Stimulated activated CD4-positive, alpha-beta T cell treated with anti-CD3 and anti-CD28 coated beads, Interleukin-4, amount 100 ng/mL, for 4 hours (primary cell): ENCODE measurements at places on chromosomes 5 and 9.
A peak's percentile ranks its signal among the peaks of the same experiment; 100 is the strongest.

DNA sequence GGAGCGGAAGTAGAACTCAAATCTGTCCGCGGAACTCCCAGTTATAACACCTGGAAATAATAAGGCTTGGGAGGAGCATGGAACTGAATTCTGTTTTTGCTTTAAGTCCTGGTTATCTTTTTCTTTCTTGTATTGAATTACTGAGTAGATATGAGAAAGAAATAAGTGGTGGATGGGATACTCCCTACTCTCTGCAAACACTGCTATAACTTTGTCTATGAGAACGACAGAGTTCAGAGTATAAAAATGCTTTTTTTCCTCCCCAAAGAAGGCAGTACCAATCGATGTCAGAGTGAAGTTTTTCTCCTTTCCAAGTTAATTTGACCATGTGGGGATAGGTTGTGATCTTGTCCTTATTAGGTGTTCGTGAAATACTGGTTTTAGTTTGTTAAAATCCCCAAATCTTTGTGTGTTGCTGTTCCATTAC is 1.2 kb downstream of the RIC1 start:
- no peak for DNase-seq

DNA sequence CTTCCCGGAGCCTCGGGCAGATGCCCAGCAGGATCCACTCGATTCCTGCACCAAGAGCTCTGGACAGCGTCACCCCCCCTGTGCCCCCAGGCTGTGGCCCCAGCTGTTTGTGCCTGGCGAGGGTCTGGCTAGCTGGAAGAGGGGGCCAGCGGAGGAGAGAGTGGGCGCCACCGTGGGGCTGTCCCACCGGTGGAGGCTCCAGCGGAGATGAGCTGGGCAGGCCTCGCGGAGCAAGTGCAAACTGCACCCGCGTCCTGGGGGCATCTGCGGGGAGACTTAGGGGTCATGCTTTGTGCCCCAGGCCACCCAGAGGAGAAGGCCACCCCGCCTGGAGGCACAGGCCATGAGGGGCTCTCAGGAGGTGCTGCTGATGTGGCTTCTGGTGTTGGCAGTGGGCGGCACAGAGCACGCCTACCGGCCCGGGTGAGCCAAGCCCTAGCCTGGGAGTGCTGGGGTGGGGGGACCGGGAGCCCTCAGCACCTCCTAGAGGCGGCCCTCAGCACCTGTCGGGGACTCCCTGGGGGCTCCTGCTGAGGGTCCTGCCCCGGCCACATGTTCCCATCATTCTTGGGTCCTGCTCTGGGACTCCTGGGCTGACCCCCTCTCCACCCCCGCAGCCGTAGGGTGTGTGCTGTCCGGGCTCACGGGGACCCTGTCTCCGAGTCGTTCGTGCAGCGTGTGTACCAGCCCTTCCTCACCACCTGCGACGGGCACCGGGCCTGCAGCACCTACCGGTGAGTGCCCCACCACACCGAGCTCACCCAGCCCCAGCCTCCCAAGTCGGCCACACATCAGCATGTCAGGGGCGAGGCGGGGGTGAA is 5.4 kb downstream of the EGFL7 start:
- DNase-seq, result no peak

DNA sequence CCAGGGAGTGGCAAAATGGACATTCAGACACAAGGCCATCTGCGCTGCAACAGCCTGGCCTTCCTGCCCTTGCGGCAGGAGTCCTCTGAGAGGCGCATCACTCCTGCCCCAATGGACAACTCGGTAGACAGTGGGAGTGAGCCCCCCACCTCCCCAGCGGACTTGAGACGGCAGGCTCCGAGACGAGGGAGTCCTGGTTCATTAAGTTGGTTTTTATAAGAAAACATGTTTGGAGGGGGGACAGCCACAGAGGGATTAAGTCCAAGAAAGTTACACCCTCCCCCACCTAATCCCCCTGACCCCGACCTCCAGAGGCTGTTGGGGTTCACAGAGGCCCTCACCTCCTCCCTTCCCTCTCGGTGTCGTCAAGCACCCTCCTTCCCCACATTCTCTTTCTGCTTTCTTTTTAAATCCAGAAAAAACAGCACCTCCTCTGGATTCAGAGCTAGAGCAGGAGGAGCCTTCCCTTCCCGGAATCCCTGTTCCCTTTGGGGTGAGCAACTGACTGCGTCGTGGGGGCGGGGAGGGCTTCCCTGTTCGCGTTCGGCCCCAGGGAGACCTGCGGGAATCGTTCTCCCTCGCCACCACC is 1.8 kb upstream of the EGR1 start:
- DNase-seq, result no peak

DNA sequence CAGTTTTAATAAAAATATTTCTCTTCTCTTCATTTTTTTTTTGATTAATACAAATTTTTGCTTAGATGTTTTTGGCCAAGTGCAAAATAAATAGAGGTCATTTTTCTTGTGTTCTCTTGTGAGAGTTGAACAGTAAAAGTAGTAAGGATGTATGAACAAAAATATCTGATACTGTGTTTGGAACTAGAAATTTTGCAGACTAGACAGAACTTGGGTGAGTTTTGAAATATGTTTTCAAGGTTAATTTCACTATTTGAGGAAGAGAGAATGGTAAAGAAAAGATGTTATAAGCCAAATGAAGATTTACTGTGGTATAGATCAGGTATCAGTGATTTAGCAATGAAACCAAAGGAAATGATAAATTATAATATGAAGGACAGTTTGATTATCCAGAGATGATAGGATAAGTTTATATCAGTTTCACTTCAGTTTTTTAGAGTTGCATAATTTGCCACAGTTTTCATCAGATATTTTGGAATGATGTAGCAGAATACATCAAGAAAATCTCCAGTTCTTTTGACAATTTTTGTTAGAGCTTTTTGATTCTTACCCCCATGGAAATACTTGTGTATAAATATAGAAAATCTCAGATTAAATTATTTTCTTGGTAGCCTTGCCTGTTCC is 147.9 kb upstream of the VCAN start:
- no peak for DNase-seq

DNA sequence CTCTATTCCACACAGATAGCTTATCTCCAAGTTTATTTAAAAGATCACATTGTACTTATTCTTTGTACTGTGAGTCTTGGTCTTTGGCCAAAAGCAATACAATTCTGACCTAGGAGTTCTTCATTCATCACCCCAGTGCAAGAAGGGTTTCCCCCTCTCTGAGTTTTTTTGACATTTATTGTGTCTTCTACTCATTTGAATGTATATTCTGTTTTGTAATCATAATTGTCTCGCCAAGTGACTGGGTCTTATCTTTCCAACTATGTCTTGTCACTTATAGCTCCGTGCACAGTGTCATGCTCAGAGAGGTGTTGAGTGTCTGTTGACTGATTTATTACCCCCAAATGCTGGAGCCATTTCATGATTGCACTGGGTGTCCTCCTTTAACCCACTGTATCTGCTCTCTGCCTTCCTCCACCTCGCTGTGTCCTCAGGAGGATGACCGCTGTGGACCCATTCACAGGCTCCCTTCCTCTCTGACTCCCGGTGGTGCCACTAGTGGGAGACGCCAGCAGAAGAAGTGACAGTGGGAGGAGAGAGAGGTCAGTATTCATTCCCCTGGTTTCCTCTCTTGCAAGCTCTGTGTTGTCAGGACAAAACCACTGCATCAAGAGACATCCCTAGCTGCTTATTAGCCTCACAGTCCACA is 11.2 kb upstream of the TRIO start:
- no peak for DNase-seq

GRCh38 chr5:42807722-42808447 is 3.8 kb downstream of the SELENOP start:
- DNase-seq, result no peak

- DNase-seq, result no peak
Measured at GRCh38 chr9:127417131-127418036, 6.8 kb upstream of the ZNF79 start.

DNA sequence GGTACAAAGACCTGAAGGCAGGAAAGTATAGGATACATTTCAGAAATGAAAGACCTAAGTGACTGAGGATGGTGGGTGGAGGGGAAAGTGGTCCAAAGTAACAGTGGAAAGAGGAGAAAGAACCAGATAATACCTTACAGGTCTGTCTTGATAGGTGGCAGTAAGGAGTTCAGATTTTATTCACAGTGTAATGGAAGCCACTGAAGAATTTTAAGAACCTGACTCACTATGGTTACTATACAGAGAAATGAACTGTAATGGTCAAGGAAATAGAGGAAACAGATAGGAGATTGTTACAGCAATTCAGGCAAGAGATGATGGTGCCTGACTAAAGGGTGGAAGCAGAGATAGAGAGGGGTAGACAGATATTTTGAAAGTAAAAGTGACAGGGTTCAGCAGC is 46.5 kb downstream of the EPB41L4A start:
- DNase-seq, result no peak

DNA sequence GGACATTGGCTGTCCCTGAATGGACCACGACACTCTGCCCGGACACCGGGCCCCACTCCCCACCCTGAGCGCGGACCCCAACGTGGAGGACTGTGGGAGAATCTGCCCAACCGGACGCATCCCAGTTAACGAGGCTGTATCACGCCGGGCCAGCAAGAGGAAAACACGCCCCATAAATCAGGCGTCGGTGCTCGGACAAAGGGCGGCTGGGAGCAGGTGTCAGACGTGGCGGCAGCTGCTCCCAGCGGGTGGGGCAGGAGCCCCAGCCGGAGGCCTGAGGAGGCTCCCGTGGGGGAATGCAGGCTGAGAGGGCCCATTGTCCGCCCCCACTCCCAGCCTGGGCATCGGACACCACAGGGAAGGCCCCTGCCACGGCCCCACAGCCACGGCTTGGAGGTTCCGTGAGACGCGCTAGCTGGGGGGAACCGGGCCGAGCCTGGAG is 19.2 kb downstream of the NOTCH1 start:
- no peak for DNase-seq

DNA sequence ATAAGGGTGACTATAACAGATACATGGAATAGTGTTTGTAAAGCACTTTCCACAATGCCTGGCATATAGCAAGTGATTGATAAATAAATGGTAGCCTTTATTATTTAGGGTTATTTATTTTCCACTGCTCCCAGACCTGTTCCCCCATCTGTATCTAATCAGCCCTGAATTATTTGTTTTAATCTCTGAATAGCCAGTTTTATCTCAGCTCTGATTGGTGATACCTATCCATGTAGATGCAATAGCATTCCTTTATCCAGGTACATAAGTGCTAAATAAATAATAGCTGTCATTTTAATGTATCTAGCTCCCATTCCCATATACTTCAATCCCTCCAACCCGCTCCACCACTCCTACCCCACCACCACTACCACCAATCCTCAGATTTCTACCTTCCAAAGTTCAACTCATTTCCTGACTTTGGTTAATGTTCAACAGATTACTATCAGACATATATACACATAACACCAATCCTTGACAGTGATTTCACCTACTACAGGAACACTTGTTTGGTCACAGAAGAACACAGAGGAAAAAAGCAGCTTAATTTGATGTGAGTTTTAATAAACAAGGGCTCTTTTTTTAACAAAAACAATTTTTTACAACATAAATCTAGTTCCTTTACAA is 14.0 kb downstream of the PRKAA1 start:
- DNase-seq, result no peak

DNA sequence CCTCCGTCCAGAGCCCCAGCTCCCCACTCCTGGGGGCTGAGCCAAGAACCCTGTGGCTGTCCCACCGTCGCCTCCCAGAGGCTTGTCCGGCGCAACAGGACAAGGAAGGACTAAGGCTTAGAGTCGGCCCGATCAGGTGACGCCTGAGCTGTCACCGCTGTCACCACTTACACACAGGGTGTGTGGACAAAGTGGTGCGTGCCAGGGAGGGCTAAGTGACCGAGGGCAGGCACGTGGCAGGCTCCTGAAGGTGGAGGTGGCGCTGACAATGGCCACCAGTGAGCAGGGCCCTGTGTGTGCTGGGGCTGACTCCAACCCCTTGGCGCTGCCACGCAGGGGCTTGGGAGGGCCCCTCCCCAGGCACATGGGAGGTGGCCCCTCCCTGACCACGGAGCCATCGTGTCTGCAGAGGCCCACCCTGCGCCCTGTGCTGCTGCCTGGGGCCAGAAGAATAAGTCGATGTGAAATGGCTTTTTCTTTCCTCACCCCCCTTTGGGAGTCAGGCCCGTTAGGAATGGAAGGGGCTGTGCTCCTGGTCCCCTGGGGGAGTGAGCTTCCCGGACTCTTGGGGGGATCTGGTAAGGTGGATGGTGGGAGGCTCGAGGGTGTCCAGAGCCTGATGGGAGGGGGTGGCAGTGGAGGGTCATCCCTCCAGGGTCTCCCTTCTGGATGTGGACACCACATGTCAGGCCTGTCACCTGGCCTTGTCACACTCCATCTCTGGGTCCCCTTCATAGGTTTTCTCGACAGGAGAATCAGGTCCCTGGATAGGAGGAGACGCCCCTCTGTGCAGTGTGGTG is 2.6 kb upstream of the GPSM1 start:
- DNase-seq, result no peak

- DNase-seq, result no peak
Measured at GRCh38 chr9:137295238-137295811, 6.7 kb downstream of the NRARP start.

- DNase-seq, result peak; percentile 39
Measured at GRCh38 chr5:68287976-68288706, 72.6 kb downstream of the PIK3R1 start.

GRCh38 chr9:131227112-131227958 is 49.0 kb downstream of the FAM78A start:
- no peak for DNase-seq

DNA sequence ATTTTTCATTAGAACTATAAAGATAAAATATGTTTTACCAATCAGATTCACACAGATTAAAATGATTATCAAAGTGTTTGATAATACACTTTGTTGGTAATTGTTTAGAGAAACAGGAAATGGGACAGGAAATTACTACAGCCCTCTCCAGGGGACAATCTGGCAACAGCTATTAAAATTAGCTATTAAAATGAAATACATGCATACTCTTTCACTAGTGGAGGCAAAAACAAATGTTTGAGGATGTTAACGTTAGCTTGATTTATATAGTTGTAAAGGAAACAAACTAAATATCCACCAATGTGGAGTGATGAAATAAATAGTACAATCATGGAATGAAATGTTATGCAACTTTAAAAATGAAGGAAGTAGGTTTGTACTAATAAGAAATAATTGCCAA is 53.7 kb downstream of the TARS1 start:
- no peak for DNase-seq

DNA sequence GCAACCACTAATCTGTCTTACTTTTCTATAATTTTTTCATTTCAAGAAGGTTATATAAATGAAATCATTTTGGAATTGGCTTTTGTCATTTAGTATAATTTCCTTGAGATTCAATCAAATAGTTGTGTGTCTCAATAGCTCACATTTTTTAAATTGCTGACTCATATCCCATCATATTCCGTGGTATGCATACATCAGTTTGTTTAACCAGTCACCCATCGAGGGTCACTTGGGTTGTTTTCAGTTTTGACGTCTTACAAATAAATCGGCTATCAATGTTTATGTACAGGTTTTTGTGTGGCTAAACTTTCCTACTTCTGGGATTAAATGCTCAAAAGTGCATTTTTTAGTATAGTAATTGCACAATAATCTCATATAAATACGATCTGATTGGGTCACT is 185.5 kb downstream of the TAF11L14 start:
- DNase-seq, result no peak

GRCh38 chr5:163594951-163595350 is 89.5 kb downstream of the MAT2B start:
- no peak for DNase-seq

GRCh38 chr9:114484215-114484853 is 20.9 kb downstream of the WHRN start:
- DNase-seq, result no peak

GRCh38 chr5:148414833-148415232 is 31.1 kb downstream of the FBXO38 start:
- DNase-seq, result no peak

GRCh38 chr5:93330506-93330905 is 250.5 kb downstream of the NR2F1-AS1 start:
- DNase-seq, result no peak
